Stimulated activated CD8-positive, alpha-beta memory T cell treated with anti-CD3 and anti-CD28 coated beads, Interleukin-4, amount 100 ng/mL, for 4 hours (primary cell): ENCODE measurements at places on chromosomes 13 and 19.

DNA sequence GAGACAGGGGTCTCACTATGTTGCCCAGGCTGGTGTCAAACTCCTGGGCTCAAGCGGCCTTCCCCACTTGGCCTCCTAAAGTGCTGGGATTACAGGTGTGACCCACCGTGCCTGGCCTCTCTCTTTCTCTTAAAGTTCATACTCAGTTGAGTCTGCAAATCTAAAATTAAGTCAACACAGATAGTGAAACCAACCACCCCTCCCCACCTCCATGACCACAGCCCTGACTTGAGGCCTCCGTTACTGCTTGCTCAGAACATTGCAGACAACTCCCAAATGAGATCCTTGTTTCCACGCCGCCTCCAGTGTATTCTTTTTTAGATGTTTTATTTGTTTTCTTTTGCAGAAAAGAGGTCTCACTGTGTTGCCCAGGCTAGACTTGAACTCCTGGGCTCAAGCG lies 94.4 kb downstream of the CACNA1A start:
- no peak for DNase-seq

DNA sequence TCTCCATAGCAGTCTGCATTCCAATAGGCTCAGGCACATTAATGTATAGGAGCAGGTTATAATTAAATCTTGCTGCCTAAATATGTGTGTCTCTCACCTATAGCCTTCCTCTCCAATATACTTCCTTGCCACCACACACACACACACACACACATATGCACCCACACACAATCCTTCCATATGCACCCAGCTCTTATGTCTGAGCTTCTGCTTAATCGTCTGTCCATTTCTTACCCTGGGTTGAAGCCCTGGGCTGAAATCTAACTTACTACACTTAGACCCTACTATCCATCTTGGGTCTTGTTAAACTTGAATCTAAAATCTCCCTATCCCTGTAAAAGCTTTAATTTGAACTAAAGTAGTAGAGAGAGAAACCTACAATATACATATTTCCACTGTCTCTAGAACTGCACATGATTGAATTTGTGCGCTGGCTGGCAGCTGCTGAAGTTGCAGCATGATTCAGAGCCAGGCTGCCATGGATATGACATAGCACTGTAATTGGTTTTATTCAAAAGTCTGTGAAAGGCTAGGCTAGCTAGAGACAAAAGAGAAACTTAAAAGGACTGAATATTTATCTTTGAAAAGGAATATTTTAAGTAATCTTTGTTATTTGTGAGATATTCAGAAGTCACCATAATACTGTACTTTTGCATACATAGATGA lies 25.7 kb upstream of the FREM2 start:
- DNase-seq: no peak

- no peak for DNase-seq
Measured at GRCh38 chr13:59774491-59774971, 389.2 kb downstream of the DIAPH3 start.

DNA sequence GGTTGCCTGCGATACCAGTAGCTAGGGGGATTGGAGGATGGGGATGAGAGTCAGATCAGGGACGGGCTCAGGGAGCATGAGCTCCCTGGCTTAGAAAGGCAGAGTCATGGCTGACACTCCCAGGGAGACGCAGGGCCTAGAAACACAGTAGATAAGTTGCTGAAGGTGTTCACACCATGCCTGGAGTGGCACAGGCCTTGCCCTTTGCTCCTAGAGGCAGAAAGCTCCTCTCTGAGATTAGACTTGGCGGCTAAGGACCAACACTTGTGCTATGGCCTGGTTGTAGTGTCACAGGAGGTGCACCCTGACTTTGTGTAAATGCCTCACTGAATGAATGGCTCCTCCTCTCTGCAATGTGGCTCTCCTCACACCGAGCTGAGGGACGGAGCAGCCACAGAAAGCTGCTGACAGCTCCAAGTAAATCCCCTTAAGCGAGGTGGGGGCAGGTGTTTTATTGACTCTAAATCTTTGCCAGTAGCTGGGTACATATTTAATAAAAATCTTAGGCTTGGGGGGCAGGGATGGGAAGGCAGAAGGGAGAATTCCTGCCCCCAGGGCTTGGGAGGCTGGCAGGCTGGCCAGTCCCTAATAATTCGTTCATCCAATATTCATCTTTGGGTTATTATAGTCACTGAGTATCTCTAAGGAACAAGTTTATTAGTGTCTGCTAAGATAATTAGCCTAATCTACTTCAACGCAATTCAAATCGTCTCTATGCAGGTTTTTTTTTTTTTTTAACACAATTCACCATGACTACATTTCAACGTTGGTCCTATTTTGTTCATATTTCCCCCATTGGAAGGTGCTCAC lies 54.9 kb downstream of the SIAH3 start:
- DNase-seq: no peak

DNA sequence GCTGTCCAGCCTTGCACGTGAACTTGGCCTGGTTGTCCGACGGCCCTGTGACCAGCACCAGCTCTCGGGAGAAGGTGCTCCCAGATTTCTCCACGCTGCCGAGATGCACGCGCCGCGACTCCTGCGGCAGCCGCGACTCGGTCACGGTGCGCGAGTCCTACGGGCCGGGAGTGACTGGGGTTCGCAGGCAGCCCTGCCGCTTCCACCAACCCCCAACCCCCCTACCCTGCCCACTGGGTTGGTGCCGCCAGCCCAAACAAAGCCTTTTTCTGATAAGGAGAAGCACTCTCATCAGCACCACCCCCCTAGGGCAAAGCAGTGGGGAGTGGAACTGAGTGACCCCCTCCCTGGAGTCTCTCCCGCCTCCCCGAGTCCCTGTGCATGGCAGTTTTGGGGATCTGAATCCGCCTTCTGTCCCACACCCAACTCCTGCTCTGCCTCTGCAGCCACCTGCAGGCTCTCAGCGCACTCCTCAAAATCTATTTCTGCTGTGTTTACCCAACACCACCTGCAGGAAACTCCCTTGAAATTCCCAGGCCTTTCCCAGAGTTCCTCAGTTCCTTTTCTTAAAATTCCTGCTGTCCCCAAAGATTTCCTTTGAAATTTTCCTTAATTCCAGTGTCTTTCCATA lies 6.2 kb downstream of the NPHS1 start:
- DNase-seq: no peak

DNA sequence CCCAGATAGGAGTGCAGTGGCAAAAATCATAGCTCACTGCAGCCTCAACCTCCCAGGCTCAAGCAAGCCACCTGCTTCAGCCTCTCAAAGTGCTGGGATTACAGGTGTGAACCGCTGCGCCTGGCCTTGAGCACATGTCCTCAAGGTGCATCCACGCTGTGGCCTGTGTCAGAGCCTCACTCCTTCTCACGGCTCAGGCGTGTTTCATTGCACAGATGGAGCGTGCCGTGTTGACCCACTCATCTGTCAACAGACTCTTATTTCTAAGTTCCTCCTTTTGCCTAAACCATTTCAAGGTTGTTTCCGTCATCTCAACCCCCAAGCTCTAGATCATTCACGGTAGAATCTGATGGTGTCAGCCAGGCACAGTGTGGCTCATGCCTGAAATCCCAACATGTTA lies 28.2 kb downstream of the ATP8B3 start:
- no peak for DNase-seq

- no peak for DNase-seq
Measured at GRCh38 chr13:101845245-101846020, 393.0 kb downstream of the ITGBL1 start.

DNA sequence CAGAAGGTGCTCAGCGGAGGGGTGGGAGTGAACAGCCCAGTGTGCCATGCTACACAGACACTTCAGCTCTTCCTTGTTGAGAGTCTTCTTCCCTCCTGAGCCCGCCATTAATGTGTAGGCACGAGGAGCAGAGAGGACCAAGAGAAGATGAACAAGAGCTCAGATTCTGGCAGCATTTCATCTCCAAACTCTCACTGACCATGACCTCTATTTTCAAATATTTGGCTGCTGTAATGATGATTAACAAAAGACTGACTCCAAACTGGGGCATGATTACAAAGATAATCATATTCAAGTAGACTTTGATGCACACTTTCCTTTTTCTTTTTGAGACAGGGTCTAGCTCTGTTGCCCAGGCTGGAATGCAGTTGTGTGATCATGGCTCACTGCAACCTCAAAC lies 236.5 kb downstream of the DCLK1 start:
- no peak for DNase-seq

DNA sequence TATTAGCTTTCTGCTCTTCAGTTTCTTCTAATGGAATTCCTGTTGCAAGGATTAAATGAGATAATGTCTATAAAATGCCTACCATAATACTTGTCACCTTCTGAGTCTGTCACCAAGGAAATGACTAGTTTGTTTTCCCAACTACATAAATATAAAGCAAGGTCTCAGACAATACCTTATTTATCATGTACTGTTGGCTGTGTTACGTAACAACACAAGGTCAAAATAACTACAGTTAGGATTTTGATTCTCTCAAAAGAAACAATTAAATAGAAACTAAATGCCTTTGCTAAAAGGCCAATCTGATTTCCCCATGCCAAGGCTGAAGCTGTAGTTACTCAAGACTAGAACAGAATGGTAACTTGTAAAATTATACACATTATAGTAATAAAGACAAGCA lies 134.5 kb downstream of the PCDH9 start:
- no peak for DNase-seq

DNA sequence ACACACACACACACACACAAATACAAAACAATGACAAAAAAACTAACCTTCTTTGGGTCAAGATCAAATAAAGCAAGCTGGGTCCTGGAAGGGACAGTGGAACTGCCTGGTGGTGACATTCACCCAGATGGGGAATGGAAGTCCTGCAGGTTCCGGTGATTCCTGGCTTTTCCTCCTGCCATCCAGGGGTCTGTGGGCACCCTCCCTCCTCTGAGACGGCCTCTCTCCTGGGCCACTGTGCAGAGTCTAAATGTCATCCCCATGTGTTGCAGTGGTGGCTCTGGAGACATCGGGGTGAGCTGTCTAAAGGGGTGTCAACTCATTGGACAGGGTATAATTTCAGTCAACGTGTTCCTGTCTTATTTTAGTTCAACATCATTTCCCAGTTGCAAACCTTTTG lies 248.2 kb downstream of the ZNF536 start:
- DNase-seq: no peak

DNA sequence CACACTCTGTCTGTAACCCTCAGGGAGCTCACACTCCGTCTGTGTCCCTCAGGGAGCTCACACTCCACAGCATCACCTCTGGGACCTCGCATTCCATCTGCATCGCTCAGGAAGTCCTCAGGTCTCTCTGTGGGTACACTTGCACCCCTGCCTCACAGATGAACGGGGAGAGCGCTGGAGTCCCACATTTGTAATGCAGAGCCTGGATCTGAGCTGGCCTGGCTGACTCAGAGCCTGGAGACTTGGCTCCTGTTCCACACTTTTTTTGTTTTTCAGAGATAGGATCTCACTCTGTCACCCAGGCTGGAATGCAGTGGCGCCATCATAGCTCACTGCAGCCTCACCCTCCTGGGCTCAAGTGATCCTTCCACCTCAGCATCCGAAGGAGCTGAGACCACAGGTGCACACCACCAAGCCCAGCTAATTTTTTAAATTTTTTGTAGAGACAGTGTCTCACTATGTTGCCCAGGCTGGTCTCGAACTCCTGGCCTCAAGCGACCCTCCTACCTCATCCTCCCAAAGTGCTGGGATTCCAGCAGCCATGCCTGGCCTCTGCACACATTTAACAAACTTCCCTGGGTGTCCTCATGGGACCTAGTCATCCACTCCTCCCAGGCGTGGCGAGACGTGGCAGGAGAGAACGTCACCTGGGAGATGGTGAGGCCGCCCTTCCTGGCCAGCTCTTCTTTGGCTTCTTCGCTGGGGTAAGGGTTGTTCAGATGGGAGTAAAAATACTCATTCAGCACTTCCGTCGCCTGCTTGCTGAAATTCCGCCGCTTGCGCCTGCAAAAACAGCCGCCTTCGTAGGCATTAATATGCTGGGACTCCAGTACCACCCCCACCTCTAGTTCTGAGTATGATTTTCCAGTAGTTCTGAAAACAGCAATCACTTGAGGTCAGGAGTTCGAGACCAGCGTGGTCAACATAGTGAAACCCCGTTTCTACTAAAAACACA lies 31.0 kb downstream of the CILP2 start:
- no peak for DNase-seq

DNA sequence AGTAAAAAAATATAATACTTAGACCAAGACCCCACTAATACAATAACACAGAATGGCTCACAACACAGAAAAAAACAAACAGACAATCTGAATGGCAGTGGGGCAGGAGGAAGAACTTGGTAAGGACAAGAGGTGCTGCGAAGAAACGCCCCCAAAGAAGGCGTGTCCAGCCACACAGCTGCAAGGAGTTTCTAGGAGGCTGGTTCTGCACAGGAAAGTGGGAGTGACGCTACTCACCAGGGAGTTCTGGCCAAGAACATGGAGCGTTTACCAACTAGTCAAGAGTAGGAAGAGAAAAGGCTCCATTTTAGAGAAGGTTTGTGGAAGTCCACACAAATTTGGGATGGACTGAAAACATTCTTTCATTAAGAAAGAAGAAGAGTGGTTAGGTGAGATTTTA lies 95.3 kb upstream of the SLC15A1 start:
- no peak for DNase-seq

DNA sequence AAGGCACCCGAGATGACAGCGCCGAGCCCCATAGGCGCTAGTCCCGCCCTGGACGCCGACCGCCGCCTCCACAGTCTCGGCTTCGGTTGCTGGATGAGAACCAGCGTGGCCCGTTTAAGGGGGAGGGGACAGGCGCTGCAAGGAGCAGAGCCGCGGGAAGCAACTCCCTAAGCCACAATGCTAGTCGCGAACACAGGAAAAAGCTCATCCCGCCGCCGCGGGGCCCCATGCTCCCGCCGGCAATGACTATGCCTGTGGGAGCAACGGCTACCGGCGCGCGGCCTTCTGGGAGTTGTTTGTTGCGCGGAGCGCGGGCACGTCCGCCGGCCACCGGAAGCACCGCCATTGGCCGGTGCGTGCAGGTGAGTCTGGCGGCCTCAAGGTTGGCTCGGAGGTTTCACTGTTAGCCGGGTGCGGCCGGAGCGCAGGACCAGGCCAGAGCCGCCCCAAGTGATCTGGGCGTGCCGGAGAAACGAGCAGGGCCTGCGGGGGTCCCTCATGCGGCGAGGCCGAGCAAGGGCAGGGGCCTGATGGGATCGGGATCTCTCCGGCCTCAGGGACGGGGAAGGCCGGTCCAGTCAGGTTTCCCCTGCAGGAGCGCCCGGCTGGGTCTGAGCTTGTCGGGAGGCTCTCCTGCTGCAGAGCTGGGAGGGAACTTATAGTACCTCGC lies at the start of gene ZNF544:
TSS of gene ZNF544 (plus strand) at position 330 of the 670 bp plus-strand sequence. CDS start 15,110 bp downstream, outside the sequence.
- peak; percentile 16 for DNase-seq

- no peak for DNase-seq
Measured at GRCh38 chr13:108528303-108528702, 101.1 kb upstream of the MYO16 start.

DNA sequence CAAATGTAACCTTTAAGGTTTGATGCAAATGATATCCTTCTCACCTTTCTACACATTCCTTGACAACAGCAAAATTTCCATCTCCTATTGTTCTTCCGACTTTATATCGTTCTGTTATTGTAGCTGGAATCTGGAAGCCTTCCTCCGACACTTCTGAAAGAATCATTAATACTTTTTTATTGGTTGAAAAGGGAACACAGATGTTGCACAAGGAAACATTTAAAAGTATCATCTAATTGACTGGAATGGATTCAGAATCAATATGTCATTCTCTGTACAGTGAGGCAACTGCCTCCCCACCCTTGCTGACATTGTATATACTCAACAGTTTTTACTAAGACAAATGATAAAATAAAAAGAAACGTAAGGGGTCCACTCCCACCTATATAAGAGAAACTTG lies 295.2 kb downstream of the DCLK1 start:
- DNase-seq: no peak

GRCh38 chr19:16372065-16372915 lies 47.7 kb downstream of the KLF2 start:
- DNase-seq: no peak

- DNase-seq: no peak
Measured at GRCh38 chr13:106850973-106851650, 283.2 kb upstream of the ARGLU1 start.

GRCh38 chr13:93467175-93467574 lies 240.6 kb downstream of the GPC6 start:
- no peak for DNase-seq
